ENCODE measurements at places on chromosomes 2 and 18. TPM values are rescaled to one million over a fixed set of nuclear protein-coding genes. Genes with fewer than 3 reads are reported as not detected.

KCNG2 gene
- total RNA-seq, result not detected

ZNF519 gene
- 9.8 TPM for total RNA-seq

PRKCE gene
- total RNA-seq, result 42.1 TPM

GREB1 gene
- 0.85 TPM for total RNA-seq

AGXT gene
- not detected for total RNA-seq

NEU4 gene
- total RNA-seq, result 6.6 TPM

SAG gene
- 0.11 TPM for total RNA-seq

GPR55 gene
- total RNA-seq, result 1.1 TPM

GYPC gene
- 74.2 TPM for total RNA-seq

CDK5R2 gene
- not detected for total RNA-seq

DSEL gene
- 0.38 TPM for total RNA-seq

TRABD2A gene
- total RNA-seq, result 6.3 TPM

TUBA4B gene
- total RNA-seq, result not detected

PCGF1 gene
- total RNA-seq, result 35.9 TPM

SPP2 gene
- total RNA-seq, result not detected

CCDC141 gene
- 2.0 TPM for total RNA-seq

NEU2 gene
- not detected for total RNA-seq

TGFBRAP1 gene
- total RNA-seq, result 22.7 TPM

PAIP2B gene
- 1.9 TPM for total RNA-seq

OSBPL1A gene
- 32.5 TPM for total RNA-seq

LIPG gene
- not detected for total RNA-seq

ACMSD gene
- not detected for total RNA-seq

NYAP2 gene
- not detected for total RNA-seq

All from natural killer cell (primary cell).